ENCODE measurements at places on chromosomes 5 and 9. TPM values are rescaled to one million over a fixed set of nuclear protein-coding genes. Genes with fewer than 3 reads are reported as not detected.

Gene SLC4A9
- 0.07 TPM for total RNA-seq

Gene CDO1
- total RNA-seq, result 0.57 TPM

Gene C9orf57
- not detected for total RNA-seq

Gene RGMB
- 5.9 TPM for total RNA-seq

Gene CD72
- 4.5 TPM for total RNA-seq

Gene NINJ1
- 96.9 TPM for total RNA-seq

Gene FOXD4L5
- total RNA-seq, result not detected

Gene PCDHGA1
- not detected for total RNA-seq

Gene SOWAHA
- not detected for total RNA-seq

Gene NEUROG1
- not detected for total RNA-seq

DNA sequence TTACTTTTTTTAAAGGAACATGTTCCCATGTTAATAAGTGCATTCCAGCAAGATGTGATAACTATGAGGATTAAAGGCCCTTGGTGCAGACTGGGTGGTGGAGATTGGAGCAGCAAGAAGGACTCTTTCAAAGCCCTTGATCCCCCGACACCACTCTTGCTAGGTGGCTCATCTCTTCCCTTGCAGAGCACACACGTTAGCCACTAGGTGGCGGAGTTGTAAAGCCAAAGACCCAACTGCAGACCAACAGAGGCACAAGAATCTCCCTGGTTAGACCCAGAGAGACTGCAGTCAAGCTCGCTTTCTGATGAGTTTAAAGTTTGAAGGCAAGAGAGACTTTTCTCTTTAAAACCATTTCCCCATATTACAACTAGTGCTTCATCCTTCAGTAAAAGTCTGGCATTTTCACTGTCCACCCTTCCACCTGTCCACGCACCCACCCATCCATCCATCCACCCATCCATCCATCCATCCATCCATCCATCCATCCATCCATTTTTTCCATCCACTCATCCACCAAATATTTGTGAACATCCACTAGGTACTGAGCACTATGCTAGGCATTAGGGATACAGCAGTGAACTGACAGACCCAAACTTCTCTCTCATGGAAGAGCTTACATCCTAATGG, 226.9 kb downstream of the MSX2 start:
- peak; percentile 76 for DNase-seq

GRCh38 chr5:138536665-138537315, 6.2 kb downstream of the ETF1 start:
- no peak for DNase-seq

GRCh38 chr9:89052470-89053097, 61.3 kb downstream of the S1PR3 start:
- no peak for DNase-seq

DNA sequence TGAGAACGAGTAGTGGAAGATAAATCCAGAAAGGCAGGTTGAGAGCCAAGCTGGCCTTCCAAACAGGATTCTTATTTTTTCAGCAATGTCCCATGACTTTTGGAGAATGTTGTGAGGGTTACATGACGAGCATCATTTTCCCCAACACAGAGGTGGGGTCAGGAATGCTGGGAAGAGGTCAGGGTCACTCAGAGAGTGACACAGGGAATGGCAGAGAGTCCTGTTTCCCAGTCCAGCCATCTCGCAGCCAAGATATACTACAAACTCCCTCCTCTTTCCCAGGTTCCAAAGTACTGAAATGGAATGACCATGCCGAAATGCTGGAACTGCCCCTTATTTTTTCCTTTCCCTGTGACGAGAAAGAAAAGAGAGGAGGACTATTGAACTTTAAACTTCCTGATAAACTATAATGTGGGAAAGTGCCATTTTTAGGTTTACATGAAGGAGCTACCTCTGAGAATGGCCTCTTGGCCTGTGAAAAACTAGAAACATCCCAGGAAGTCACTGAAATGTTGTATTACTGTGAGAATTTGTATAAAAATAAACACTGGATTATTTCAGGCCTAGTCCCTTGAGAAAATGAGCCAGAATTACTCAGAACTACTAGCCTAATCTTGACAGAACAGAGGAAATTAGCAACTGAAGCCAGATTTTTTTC, 420.4 kb downstream of the CETN3 start:
- DNase-seq, result no peak

GRCh38 chr5:109027983-109028607, 280.4 kb downstream of the FER start:
- DNase-seq, result no peak

DNA sequence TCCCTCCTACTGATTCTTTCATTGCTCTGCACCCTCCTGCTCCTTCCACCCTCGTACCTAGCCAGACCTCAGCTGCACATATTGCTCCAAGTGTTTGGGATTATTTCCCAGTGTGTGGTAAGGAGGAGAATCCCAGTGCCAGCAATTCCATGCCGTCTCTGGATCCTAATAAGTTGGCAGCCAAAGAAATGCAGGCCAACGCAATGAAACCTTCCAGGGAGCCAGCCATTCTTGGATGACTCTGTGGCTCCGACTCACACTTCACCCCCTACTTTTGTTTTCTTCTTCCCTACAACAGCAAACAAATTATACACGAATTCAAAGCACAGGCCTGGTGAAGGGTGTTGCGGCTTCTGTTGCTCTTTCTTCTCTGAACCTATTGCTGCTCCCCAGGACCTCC, 82.5 kb upstream of the SLC1A3 start:
- no peak for DNase-seq

DNA sequence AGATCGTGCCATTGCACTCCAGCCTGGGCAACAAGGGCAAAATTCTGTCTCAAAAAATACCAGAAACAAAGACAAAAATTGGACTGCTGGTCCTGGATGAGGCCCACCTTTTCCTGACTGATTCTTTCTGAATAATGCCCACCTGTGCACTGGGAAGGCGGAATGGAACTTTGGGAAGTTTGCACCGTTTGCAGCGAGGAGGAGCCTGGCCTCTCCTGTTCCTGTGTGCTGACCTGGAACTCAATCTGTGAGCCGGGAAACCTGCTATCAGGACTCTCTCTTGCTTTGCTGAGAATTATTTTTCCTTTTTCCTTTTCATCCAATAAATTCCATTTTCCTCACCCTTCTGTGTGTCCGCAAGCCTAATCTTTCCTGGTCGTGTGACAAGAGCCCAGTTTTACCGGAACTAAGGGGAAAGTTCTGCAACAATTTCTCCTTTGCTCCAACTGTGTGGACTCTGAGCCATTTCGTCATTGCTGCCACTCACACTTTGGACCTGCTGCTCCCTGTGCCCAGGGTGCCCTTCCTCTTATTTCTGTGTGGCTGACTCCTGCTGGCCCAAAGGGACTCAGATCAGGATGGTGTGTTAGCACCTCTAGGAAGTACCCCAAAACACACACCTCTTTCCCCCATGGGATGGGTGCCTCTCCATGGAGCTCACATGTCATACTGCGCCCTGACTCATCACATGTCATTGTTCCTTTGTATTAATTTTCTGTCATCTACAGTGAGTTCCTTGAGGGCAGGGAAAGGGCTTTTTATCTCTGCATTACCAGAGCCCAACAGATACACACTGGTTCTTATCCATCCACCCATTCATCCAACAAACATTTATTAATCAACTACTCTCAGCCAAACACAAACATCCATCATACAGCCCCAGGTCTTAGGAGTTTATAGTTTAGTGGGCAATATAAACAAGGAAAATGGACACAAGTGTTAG, 4.7 kb upstream of the GLRX start:
- no peak for DNase-seq

- DNase-seq, result no peak
Observed at GRCh38 chr9:127392166-127392565, 4.8 kb upstream of the SLC2A8 start.

- DNase-seq, result no peak
Observed at GRCh38 chr9:98823666-98824334, 16.3 kb downstream of the GALNT12 start.

DNA sequence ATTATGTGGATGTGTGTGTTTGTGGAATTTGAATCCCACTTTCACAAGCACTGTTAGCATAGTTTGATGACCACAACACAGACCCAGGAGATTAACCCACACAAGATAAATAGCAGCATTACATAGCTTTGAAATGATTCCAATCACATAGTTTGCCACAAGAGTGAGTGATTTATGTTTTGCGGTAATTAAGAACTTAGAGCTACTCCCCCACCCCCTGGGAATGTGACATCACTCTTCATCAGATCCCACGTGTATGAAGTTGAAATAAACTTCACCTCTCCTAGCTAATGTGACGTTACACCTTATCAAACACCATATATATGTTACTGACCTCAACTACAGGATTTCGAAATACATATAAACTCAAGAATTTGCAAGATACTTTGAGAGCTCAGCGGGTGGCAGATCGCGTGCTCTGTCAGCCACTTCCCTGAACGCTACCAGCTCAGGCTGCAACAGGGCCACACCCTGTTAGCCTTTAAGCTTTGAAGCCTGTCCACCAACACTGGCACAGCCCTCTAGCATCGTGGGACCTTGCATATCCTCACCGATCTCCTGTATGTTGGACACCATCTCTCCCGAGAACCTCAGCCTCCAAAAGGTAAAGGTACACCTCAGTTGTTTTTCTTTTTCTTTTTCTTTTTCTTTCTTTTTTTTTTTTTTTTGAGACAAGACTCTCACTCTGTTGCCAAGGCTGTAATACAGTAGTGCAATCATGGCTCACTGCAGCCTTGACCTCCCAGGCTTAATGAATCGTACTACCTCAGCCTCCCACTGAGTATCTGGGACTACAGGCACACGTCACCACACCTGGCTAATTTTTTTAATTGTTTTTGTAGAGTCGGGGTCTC, 1.7 kb upstream of the AGTPBP1 start:
- no peak for DNase-seq

DNA sequence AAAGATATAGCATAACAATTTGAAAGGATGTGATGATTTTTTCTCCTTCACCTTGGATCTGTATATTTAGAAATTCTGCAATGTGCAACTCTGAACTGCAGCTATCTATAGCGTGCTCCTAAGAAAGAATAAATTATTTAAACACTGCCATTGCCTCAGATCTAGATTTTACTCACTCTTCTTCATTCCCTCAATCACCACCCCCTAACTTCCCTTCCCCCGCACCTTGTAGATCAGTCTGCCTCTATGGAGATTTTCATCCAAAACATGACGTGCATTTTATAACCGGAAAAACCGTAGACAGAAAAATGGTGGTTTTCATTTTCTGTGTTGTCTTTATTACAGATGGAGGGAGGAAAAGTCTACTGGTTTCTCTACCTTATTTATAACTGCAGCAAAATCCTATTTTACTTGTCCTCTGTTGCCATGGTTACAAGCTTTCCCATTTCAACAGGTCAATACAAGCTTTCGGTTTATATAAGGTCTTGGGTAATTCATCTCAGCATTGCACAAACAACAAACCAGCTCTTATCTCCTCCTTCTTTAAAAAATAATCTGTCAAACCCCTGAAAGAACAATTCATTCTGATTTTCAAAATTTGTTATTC, 480.0 kb downstream of the TAF11L14 start:
- DNase-seq, result no peak

DNA sequence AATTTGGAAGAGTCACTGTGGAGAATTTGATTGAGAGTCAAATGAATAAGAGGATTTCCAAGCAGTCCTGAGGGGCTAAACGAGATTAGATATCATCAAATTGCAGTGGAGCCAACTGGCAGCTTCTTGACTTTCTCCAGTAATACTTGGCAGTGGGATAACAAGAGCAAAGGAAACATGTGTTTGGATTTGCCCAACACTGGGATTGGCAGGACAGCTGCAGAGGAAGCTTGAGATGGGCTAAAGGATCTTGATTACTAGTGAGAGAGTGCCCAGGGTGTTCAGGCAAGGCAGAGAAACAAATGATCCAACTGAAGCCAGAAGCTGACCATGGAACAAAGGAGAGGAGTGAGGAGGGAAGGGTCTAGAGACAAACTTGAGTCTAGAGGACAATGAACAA, 356.0 kb upstream of the ISL1 start:
- no peak for DNase-seq

DNA sequence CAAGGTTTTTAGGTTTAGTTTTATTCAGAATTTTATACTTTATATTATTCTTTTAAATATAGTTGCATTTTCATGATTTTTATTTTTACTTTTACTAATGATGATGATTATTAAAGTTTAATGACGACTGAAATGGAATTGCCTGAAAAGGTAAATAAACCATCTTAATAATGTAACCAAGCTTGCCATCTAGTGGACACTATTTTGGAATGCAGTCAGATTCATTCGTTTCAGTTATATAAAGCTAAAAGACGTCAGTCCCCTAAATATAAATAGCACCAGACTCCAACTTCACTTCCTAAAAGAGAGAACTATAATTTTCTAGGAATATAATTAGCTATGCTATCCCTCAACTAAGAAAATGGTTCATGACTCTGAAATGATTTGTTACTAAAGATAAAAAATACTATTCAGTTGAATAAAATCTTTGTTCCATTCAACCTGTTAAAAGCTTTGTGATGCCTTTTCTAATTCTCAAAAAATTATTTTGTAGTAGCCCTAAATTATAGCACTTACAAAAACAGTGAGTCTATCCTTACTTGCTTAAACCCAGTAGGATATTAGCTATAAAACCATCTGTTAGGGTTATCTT, 19.9 kb downstream of the ABITRAM start:
- no peak for DNase-seq

- no peak for DNase-seq
Observed at GRCh38 chr5:176856746-176857145, 42.4 kb downstream of the HK3 start.

DNA sequence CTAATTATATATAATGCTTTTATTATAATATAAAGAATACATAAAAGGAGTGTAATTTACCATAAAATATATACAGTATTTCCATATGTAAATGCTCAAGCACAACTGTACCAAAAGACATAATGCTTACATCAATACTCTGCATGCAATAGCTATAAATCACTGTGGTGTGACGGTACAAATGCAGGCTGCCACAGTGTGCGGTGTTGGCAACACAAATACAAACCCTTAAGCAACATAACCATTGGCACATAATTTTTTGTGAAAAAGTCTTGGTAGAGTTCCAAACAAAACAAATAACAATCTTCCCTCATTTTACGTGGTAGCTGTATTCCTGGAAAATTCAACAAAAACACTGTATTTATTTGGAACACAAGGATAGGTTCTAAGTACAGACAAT, 1.9 kb upstream of the SHISAL2B start:
- no peak for DNase-seq

DNA sequence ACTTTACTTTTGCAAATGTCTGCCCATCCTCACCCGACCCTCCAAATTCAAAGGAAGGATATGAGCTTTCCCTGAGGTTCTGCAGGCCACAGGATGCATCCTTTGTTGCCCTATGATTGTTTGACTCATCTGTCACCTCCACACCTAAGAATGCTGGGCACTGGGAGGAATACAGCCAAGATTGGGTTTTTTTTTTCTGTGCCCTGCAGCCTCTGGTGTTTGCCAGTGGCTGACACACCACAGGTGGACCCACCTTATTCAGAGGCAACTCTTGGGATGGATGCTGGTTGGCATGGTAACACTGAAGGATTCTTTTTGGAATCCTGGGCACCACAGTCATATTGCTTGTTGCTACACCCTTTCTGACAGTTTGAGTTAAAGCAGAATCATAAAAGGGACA, 29.7 kb downstream of the C9orf152 start:
- DNase-seq, result no peak

Data from activated naive CD4-positive, alpha-beta T cell treated with anti-CD3 and anti-CD28 coated beads for 36 hours (primary cell).